ENCODE measurements at places on chromosomes 12 and 14.

DNA sequence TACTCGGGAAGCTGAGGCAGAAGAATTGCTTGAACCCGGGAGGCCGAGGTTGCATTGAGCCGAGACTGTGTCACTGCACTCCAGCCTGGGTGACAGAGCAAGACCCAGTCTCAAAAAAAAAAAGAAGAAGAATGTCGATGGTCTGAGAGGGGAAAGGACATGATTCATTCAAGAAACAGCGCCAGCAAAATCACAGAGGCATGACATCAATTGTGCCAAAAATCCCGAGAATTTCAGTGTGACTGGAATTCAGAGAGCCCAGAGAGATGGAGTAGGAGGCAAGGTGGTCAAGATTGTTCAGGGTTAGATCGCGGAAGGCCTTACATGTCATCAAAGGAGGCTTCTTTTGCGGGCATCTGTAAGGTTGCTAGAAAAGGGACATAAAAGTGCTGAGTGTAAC lies 483.3 kb downstream of the VRK1 start:
- no peak for DNase-seq

DNA sequence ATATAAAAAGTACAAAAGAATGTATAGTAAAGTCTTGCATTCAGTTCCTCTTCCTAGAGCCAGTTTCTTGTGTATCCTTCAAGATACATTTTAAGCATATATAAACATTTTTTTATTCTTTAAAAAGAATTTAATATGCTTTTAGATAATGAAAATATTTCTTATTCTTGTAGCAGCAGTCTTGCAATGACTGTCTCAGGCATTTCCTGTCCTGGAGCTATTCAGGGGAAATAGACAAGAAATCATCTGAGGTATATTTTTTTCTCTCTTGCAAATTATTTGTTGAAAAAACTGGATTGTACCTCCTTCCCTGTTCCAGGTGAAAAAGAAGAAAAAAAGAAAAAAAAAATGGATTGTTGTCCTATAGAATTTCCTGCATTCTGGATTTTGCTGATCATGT lies 17.0 kb upstream of the ERBB3 start:
- no peak for DNase-seq

GRCh38 chr14:27945512-27945911 lies 821.1 kb upstream of the FOXG1 start:
- DNase-seq: no peak

DNA sequence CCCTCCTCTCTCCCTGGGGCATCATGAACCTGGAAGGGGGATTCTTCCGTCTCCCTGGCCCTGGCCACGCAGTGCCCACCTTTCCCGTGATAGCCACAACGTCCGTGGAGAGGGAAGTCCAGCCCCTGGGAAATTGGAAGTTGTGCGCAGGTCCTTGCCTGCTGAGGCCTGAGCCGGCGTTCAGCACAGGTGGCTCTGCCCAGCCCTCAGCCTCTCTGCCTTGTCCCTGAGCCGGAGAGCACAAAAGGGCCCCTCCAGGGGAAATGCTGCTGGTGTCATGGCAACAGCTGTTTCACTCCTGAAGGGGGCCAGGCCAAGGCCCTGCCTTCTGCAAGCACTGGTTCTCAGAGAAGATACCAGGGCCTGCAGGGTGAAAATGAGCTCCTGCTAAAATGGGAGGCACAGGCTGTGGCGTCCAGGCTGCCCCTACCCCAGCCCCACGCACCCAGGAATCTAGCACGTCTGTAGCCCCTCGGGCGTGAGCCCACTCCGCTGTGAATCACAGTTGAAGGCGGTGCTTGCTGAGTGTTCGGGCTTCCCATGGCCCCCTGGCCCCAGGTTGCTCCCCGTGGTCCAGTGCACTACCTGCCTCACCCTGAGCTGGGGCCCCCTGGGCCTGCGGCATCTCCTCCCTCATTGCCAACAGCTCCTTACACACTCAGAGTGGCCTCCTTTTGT lies 149.4 kb downstream of the ADGRD1 start:
- no peak for DNase-seq

- DNase-seq: no peak
Measured at GRCh38 chr12:106901276-106901675, 54.4 kb upstream of the TMEM263 start.

- DNase-seq: peak; percentile 81
Measured at GRCh38 chr14:51004801-51005526, 60.7 kb upstream of the PYGL start.
